ENCODE measurements at places on chromosomes 1 and 21. TPM values are rescaled to one million over a fixed set of nuclear protein-coding genes. Genes with fewer than 3 reads are reported as not detected.

Gene KIAA0040
- polyA plus RNA-seq = not detected

Gene GPR52
- polyA plus RNA-seq = not detected

Gene DYNLT4
- not detected for polyA plus RNA-seq

Gene OR2T33
- polyA plus RNA-seq = not detected

Gene OLIG2
- polyA plus RNA-seq = 1.0 TPM

Gene FCRL5
- not detected for polyA plus RNA-seq

Gene LCE2B
- not detected for polyA plus RNA-seq

Data from Purkinje cell (primary cell).